ENCODE measurements at places on chromosomes 4 and X.

- DNase-seq: no peak
Measured at GRCh38 chr4:145776208-145776607, 96.3 kb downstream of the C4orf51 start.

DNA sequence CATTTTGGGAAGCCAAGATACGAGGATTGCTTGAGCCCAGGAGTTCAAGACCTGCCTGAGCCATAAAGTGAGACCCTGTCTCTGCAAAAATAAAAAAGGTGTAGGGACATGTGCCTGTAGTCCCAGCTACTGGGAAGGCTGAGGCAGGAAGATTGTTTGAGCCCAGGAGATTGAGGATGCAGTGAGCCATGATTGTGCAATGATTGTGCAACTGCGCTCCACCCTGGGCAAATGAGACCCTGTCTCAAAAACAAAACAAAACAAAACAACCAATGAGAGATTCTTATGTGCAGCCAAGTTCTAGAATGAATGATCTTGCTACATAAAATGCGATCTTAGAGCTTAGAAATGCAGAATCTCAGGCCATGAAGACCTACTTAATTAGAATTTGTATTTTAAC, 22.5 kb downstream of the SLC9B2 start:
- no peak for DNase-seq

GRCh38 chr4:633406-633805, 8.0 kb downstream of the PDE6B start:
- DNase-seq: no peak

DNA sequence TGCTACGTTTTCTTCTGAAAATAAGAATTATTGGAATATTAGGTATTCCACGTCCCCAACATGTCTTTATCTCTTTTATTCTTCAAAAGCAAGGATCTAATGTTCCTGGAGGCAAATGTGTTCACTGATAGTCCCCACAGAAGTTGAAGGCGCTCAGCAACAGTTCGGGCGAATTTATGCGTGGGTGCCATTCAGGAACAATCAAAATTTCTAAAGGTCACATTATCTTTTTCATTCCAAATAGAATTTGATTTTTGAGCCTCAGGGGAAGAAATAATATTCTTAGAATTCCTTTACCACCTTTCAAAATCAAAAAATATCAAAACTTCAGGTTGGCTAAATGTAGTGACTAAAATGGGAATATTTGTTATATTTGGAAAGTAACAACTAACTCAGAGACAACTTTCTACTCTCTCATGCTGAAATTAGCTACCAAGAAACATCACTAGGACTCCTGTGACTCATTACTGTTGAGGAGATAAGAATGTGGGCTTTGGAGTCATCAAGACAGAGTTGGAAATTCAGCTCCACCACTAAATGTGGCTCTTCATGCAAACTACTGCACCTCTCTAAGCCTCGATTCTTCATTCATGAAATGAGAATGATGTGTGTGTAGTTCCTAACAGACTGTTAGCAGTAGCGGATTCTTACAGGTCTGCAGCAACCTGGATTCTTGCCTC, 72.3 kb upstream of the KIT start:
- DNase-seq: no peak

DNA sequence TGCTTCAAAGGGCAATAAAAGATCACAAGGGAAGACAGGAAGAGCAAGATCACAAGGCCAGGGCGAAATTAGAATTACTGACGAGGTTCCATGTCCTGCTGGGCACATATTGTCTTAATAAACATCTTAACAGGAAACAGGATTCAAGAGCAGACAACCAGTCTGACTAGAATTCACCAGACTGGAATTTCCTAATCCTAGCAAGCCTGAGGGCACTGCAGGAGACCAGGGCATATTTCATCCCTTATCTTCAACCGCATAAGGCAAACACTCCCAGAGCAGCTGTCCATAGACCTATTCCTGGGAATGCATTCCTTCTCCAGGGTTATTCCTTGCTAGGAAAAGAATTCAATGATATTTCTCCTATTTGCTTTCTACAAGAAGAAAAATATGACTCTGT, 12.4 kb upstream of the TDO2 start:
- DNase-seq: no peak

- no peak for DNase-seq
Measured at GRCh38 chr4:128220286-128221235, 67.1 kb downstream of the PGRMC2 start.

DNA sequence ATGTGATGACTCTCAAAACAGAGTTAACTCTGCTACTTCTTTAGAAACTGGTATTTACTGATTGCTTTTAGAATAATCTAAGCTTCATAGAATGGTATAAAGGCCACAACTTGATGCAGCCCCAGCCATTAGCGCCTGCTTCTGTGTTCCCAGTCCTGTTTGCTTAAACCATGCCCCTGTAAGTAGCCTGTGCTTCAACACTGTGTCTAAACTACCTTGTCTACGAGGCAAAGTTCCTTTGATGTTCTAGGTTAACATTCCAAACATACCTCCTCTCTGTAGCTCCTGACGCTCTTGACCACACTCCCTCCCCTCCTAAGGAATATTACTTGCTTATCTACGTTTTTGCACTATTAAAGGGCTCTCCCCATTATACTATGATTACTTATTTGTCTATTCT, 352.5 kb upstream of the ADGRL3 start:
- no peak for DNase-seq

DNA sequence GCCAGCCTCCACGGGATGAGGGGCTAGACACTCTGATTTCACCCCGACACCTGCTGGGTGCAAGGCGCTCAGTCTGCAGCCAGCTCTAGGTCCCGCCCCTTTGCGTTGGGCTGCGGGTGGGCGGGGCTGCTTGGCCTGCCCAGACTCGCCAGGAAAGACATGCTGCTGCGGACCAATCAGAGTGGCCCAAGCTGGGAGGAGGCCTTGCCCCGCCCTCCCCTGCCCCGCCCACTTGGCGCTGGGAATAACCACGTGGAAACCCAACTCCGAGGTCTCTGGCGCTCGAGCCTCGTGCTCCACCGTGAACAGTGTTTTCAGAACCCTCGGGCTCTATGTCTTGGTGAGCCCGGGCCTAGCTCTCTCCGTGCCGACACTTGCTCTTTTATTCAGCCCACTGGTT, 5.3 kb upstream of the VMA21 start:
- no peak for DNase-seq

Measured in effector CD4-positive, alpha-beta T cell (primary cell).